ENCODE measurements at places on chromosomes 1 and 21.

DNA sequence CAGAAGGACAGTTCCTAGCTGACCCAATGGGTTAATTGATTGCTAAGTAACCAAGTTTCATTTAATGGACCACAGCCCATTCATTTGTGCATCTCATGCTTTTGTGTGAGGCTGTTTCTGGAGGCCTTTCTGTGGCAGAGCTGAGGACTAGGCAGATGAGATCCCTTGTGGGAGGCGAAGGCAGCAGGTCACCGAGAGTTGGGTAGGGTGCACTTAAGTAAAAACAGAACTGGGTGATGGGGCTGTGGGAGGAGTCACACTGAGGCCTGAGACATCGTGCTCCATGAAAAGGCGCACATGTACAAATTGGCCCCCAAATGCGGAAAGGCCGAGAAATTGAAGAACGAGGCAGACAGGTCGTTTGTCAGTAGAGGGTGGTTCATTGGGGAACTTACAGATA, 60.9 kb downstream of the S100B start:
- no peak for DNase-seq

DNA sequence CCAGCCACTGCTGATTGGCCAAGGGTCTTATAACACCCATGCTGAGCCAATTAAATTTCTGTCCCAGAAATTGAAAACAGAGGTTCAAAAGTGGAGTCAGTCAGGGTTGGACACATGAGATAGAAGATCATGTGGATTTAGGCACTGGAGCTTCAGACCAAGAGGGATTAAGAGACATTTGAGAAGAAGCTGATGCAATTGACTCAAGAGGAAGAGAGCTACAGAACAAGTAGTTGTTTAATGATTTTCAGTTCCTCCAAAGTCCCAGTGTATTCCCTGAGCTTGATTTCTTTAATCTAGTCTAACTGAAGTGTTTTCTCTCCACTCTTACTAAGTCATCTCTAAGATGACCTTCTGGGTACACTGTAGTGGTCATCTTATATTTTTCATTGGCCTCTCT, 227.1 kb downstream of the DUSP10 start:
- DNase-seq = no peak

- DNase-seq = no peak
Measured at GRCh38 chr1:42240966-42241755, 76.6 kb upstream of the GUCA2A start.

DNA sequence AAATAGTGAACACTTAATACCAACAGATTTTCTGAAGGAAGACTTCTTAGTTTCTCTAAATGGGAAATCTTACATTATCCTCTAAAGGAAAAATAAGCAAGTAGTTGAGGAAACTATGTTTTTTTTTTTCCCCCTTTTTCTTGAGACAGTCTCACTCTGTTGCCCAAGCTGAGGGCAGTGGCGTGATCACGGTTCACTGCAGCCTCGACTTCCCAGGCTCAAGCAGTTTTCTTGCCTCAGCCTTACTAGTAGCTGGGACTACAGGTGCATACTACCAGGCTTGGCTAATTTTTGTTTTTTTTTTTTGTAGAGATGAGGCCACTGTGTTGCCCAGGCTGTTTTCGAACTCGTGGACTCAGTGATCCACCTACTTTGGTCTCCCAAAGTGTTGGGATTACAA, 3.9 kb downstream of the MTR start:
- no peak for DNase-seq

- DNase-seq = peak; percentile 1
Measured at GRCh38 chr1:3922201-3922725, 22.2 kb upstream of the C1orf174 start.

GRCh38 chr1:179129702-179130473, 48.0 kb downstream of the TOR3A start:
- DNase-seq = no peak

DNA sequence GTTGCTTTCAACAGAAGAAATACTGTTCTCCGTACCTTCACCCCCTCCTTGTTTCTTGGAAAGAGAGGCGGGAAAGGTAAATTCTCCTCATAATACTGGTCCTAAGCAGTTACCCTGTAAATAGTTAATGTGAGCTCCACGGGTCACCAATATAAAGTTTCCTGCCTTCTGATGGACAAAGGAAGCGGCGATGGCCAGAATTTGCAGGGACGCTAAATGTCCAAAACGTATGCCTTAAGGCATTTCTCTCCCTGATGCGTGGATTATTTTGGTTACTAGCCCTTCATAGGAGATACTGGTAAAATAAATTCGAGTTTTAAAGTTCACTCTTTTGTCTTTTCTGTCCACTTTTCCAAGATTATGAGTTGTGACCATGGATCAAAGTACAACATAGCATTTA, 898 bp upstream of the PTGS2 start:
- no peak for DNase-seq

- no peak for DNase-seq
Measured at GRCh38 chr1:216462066-216462775, 39.0 kb upstream of the USH2A start.

GRCh38 chr1:111449703-111450017, 396 bp downstream of the ATP5PB start:
- no peak for DNase-seq

- DNase-seq = no peak
Measured at GRCh38 chr1:153573351-153573750, 7.7 kb upstream of the S100A2 start.

GRCh38 chr1:117237726-117238381, 27.1 kb upstream of the VTCN1 start:
- no peak for DNase-seq

DNA sequence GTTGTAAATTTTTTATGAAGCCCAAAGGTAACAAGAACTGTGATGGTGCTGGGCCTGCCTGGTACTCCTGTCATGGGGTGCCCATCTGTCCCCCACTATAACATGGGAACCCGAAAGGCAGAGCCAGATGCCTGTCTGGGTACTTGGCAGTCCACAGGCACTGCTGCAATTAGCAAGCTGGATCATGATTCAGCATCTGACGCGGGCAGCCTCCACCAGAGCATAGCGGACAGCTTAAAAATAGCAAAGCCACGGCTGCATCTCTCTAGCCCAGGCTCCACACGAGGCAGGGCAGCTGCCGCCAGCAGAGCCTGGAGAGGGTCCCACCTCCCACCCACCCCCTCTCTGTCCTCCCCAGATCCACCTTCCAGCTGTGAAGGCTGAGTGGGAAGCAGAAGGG, 22.9 kb downstream of the SUSD4 start:
- peak; percentile 85 for DNase-seq

GRCh38 chr21:39182484-39183271, 573 bp downstream of the PSMG1 start:
- DNase-seq = no peak

- no peak for DNase-seq
Measured at GRCh38 chr1:145855426-145855948, 3.4 kb downstream of the PIAS3 start.

DNA sequence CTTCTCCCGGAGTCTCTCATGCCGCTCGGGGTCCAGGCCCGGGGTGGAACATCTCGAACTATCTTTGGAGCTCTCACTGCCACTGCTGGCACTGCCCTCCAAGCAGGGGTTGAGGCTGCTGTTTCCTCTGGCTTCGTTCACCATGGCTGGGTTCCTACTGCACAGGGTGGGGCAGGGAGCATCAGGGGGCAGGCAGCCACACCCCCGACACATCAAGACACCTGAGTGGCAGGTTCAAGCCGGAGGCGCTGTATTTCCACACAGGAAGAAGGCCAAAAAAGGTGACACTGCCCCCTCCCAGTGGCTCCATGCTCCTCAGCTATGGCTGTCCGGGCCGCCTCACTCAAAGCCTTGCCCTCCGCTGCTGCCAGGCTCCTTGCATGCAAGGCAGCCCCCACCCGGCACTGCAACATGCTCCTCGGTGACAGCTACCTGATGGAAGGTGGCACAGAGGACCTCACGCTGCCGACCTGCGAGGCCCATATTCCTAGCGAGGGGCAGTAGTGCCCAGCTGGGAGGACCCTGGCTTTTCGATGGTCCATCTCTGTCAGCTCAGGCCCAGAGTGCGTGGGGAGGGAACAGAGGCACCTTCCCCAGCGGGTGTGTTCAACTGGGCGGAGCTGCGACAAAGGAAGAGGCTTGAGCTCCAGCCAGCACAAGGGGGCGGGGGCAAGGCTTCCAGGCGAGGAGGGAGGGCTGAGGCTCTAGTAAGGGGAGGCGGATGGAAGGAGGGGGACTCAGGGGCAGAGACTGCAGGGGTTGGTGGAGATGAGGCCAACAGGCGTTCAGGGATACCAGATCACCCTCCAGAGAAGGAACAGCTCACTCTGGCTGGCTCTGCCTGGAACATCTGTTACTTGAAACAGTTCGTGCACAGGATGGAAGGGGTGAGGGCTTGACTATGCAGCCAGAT, 2.5 kb downstream of the MTHFR start:
- DNase-seq = peak; percentile 90

Data from posterior cingulate gyrus (tissue), 11 donors.